IMR-90 (cell line): ENCODE measurements at places on chromosomes 4 and X.

GRCh38 chrX:154749856-154750255 lies 1.0 kb downstream of the GAB3 start:
- no peak for DNase-seq

DNA sequence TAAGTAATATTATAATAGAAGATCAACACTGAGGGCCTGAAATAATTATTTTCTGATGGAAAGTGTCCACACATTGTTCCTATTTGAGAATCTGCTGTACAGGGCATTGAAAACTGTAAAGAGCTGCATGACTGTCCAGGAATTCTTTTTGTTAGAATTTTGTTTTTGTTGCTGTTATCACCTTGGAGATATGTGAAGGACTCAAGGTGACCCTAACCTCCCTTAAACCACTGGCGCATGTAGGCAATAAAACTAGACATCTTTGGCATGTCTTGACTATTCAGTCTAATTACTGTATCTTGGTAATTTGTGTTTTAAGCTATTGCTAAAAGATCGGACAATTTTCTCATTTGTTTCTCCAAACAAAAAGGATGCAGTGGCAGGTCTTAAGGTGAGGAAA lies 55.5 kb upstream of the SMIM10 start:
- DNase-seq: no peak

DNA sequence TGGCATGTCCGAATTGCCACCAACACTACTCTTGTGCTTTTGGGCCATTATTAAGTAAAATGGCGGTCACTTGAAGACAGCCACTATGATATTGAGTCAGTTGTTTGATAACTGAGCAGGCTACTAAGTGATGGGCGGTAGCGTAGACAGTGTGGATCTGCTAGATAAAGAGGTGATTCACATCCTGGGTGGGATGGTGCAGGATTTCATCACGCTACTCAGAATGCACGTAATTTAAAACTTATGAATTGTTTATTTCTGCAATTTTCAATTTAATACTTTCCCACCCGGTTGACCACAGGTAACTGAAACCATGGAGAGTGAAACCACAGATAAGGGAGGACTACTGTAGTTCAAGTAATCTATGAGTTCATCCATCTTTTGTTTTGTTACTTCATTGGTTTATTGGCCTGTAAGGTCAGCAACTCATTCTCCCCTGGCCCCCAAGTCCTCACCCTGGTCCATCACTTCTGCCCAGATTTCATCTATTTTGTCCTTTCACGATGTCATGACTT lies 2.9 kb downstream of the ARAF start:
- DNase-seq: peak; percentile 76

DNA sequence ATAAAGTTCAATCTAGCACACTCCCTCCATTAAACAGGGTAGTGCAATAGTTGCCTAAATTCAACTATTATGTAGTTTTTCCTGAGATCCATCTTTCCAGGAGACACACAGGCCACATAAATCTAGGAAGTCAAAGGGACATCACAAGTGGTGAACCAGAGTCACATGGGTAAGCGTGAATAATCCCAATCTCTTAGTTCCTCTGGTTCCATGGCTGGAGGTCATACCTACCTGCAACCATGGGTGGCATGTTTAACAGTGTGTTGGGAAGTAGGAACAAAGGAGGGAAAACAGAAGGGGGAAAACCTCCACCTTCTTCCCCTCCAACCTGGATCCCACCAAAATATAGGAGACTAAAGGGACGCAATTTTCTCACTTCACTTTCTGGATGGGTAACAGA lies 2651.6 kb downstream of the ARAP2 start:
- no peak for DNase-seq

DNA sequence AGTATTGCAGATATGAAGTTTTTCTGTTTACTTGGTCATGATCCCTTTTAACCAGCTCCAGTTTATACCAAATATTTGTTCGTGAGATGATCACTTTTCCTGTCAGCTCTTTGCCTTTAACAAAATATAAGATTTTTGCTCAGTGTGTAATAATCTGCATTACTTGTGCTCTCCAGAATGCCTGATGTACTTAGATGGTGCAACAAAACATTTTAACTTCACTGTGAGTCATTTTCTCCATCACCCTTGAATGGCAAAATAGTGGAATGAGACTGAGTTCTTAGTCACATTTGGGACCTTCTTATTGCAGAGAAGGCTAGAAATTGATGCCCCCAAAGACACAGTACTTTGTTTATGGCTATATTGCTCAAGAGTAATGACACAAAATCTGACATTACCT lies 252.0 kb downstream of the FRMPD4 start:
- peak; percentile 52 for DNase-seq

- DNase-seq: no peak
Measured at GRCh38 chr4:25509646-25510045, 132.6 kb downstream of the ANAPC4 start.

DNA sequence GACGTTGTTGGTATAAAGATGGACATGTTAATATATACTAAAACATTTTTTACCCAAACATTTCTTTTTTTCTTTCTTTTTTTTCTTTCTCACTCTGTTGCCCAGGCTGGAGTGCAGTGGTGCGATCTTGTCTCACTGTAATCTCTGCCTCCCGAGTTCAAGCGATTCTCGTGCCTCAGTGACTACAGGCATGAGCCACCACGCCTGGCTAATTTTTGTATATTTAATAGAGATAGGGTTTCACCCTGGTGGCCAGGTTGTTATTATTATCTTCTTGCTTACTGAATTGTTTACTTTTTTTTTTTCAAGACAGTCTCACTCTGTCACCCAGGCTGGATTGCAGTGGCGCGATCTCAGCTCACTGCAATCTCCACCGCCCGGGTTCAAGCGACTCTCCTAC lies 68.8 kb downstream of the HOPX start:
- DNase-seq: no peak

DNA sequence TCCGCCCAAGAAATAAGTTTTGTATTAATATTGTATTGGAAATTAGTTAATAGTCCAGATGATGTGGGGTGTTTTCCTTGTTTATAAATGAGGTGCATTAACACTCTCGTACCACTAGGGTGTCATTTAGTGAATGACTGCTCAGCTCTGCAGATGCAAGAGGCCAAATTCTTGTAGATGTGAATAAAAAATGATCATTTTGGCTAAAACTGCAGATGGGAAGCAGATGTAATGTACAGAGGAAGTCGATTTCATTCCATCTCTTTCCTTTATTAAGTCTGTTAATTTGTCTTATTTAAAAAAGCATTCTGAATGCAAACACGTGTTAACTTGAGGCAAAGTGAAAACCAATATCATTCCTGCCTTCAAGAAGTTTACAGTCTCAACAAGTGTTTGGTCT lies 108.1 kb downstream of the DHX15 start:
- DNase-seq: peak; percentile 18

DNA sequence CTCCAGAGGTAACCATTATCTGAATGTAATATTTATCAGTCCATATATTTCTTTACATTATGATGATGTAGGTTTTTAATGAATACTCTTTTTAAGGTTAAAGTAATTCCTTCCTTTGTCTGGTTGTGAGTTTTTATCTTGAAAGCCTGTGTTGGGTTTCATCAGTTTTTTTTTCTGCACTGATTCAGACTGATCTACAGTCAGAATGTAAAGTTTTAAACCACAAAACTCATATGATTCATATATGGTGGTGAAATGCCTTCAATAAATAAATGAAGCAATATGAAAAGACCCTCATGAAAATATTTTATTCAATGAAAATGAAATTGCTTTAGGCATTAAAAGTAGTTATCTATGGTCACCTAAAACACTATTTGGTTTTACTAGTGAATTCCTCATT lies 47.1 kb downstream of the SORBS2 start:
- peak; percentile 20 for DNase-seq

GRCh38 chr4:122500852-122501501 lies 44.5 kb upstream of the IL2 start:
- no peak for DNase-seq

GRCh38 chr4:83043801-83044407 lies 8.9 kb downstream of the COPS4 start:
- DNase-seq: peak; percentile 44

DNA sequence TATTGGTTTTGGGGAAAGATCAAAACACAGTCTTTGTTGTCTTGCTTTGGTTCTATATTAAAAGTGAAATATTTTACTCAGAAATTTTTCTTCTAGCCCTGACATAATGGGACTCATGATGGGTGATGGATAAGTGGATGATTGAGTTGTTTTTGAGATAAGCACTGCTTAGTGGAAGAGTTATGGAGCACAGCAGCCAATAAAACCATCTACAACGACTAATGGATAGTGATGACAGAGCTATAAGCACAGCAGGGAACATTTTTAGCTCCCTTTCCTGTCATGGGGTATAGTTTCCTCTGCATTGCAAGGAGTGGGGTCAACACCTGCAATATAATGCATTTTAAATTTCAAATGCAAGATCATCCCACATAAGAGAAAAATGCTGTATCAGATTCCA lies 812.4 kb downstream of the STPG2 start:
- DNase-seq: no peak
